Stimulated activated CD4-positive, alpha-beta T cell treated with anti-CD3 and anti-CD28 coated beads, Interleukin-1b, Interleukin-23, amount 100 ng/mL, for 4 hours (primary cell): ENCODE measurements at places on chromosomes 12 and 14.

DNA sequence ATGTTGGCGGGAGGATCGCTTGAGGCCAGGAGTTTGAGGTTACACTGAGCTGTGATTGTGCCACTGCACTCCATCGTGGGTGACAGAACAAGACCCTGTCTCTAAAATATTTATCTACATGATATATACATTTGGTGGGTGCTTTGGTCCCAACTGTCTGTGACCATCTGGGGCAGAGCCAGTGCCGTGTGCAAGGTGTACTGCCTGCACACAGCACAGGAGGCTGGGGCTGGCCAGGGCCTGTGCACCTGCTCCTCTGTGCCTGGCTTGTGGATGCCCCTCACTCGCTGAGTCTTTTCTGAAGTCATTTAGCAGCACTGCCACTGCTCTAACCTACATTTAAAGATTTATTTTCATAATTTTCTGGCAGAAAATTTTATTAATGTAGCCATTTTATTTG lies 58.7 kb downstream of the TRAF3 start:
- no peak for DNase-seq

- peak; percentile 49 for DNase-seq
Measured at GRCh38 chr14:74941676-74942097, 13.7 kb downstream of the PGF start.

DNA sequence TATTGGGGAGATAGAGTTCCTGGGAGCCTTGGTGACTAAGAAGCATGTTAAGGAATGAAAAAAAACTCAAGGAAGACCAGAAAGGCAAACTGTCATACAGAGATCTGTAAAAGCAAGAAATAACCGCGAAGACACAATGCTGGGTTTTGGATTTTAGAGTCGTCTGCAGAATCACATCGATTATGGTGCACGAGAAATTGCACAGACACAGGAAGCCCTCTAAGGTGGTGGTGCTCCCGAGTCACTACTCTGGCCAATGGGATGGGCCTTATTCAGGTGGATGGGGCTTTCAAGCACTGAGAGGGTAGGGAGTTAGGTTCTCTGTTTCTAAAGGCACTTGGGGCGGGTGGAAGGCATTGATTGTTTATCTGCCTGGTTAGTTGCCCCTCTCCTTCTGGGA lies 10.3 kb upstream of the FLVCR2 start:
- no peak for DNase-seq

- no peak for DNase-seq
Measured at GRCh38 chr12:130054803-130055202, 107.5 kb upstream of the FZD10 start.

GRCh38 chr12:6914246-6914946 lies at the start of gene ENO2:
TSS of gene ENO2 (plus strand) at chr12:6914580. CDS start at chr12:6915833, 1,253 bp downstream.
- DNase-seq, result peak; percentile 82

- no peak for DNase-seq
Measured at GRCh38 chr12:79344855-79345847, 345.6 kb downstream of the PAWR start.

DNA sequence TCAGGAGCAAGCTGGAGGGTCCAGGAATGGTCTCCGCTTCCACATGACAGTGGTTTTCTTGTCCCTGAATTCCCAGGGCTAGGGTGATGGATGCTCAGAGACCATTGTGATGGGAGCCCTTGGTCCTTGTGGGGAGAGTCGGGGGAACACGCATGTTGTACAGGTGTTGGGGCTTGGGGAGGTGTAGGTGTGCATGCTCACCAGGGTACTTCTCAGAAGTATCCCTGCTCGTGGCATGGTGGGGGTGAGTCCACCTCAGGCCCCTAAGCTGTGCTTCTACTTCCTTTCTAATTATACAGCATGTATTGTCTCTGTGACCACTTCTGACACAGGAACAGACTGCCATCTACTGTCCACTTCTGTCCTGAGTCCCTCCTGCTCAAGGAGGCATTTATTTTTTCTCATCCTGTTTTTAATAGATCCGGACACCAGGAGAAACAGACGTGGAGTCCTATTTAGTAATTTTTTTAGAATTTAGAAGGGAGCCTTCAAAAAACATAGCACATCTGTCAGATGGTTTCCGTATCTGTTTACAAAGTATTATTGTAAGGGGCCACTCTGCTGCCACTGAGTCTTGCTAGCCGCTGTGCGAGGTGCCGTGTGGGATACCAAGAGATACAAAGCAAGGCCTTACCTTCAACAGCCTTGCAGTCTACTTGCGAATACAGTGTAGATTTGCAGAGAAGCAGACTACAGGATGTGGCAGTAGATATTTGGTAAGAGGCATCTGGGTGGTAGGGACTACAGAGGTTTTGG lies 10.5 kb downstream of the NTF3 start:
- no peak for DNase-seq
